ENCODE measurements at places on chromosomes 4 and X. TPM values are rescaled to one million over a fixed set of nuclear protein-coding genes. Genes with fewer than 3 reads are reported as not detected.

GRCh38 chr4:27003642-27004113, 143.0 kb downstream of the STIM2 start:
- H3K27me3 ChIP-seq, result no peaks in the 10 kb centered on the region
- no peak overlapping the region for H3K4me3 ChIP-seq
- peaks cover 2% of the 10 kb centered on the region for H3K36me3 ChIP-seq
- H3K27ac ChIP-seq, result no peak overlapping the region

DNA sequence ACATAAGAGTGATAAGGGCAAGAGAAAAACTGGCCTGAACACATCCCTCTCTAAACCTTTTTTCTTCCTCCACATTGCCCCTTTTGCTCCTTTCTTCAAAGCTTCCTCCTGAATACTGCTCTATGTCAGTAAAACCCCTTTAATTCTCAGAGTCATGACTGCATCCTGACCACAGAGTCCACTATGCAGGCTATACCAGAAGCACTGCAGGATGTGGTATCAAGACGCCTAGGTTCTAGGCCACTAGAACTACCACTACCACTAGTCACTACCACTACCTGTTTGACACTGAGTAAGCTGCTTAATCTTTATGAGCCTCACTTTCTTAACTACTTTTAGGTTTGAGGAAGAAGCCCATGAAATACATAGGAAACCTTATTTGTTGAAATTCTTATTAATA, 38.7 kb downstream of the ARHGEF9 start:
- peak overlapping the region; percentile 69 for H3K27ac ChIP-seq
- DNase-seq, result no peak
- H3K4me3 ChIP-seq, result no peak overlapping the region
- H3K27me3 ChIP-seq, result no peaks in the 10 kb centered on the region
- peaks cover 77% of the 10 kb centered on the region for H3K4me1 ChIP-seq

GRCh38 chr4:25233737-25234389, at the start of gene PI4K2B:
Gene PI4K2B, plus strand, starts transcription at chr4:25234033. Its CDS starts 131 bp downstream, at chr4:25234164.
- DNase-seq, result peak; percentile 89
- H3K4me3 ChIP-seq, result peak within 1 kb of the TSS; percentile 81
- H3K4me1 ChIP-seq, result peaks cover 27% of the 10 kb centered on the region
- H3K27me3 ChIP-seq, result no peaks in the 10 kb centered on the region
- H3K36me3 ChIP-seq, result no peaks in the 10 kb centered on the region

The CDKL2 gene
- 0.11 TPM for total RNA-seq

The GPRASP3 gene
- 4.8 TPM for total RNA-seq
